ENCODE measurements at places on chromosomes 12 and 14.

DNA sequence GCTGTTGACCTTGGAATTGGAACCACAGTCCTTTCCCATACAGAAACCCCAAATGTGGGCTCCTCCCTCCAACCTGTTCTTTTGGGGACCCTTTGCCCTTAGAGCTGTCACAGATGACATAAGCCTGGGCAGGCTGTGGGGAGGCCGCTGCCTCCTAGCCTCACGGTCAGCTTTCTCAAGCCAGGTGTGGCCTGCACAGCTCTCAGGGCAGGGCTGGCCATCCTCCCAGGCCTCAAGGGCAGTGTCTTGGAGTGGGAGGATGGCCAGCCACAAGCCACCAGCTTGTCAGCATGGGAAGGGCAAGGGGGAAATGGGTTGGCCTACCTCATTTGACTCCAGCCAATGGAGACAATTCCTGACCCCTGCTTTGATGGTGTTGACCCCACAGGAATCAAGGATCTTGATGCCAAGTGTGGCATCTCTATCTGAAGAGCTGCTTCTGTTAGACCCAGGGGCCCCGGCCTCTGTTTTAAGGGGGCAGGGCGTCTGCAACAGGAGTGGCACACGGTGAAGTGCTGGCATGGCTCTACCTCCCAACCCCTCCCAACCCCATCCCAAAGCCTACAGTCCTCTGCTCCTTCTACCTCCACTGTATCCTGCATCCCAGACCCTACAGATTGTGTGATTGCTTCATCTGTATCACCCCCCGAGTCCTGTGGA, 11.5 kb downstream of the CBLN3 start:
- DNase-seq = no peak

DNA sequence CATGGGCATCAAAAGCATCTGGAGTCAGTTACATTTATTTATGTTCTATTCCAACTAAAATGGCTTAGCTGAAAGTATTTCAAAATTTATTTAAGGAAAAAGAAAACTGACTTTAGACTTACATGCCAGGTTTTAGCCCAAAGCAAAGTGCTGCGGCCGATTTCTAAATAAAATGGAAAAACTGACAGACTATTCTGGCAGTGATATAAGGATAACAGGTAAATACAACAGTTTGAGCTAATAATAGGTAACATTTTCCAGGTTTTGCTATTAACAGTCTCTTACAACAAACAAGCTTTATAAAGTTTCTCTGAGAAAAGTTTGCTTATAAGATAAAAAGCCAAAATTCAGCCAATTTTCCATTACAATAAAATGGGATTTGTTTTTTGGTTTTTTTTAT, 937.2 kb upstream of the FLRT2 start:
- DNase-seq = no peak

DNA sequence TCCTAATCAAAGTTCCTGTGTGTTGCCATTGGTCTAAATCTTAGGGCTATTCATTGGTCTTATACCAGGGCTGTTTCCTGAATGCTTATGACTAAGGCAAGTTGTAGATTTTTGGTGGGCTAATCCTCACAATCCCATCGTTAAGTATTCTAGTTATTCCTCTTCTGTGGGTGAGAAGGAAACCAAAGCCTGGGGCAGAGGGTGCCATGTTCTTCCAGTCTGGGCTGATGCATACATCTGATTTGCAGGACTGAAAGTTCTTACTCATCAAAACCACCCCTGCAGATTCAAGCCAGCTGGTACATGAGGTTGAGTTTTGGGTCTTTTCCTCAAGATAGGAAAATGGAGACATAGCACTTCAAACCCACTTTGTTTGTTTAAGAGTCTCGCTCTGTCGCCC, 25.7 kb downstream of the PPP1CC start:
- no peak for DNase-seq

DNA sequence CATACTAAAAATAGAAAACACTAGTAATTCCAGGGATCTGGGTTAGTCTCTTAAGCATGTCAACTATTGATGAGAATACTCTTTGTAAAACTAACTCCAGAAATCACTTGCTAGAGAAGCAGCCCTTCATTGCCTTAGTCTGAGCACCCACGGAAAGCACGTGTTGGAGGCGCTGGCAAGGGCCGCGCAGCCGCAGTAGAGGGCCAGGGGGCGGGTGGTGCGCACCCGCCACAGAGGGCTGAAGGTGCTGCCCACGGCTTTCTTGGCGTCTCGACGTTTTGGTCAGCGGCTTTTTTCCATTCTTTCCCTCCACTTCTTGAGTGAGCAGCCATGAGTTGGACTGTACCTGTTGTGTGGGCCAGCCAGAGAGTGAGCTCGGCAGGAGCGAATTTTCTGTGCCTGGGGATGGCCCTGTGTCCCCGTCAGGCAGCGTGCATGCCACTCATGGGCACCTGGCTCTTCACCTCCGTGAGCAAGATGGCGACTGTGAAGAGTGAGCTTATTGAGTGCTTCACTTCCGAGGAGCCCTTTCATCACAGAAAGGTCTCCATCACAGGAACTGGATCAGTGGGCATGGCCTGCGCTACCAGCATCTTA, 68.4 kb upstream of the PPM1H start:
- DNase-seq = no peak

- DNase-seq = no peak
Measured at GRCh38 chr12:5010151-5010550, 33.5 kb upstream of the KCNA5 start.

GRCh38 chr14:35867280-35867629, 41.1 kb downstream of the BRMS1L start:
- DNase-seq = no peak

DNA sequence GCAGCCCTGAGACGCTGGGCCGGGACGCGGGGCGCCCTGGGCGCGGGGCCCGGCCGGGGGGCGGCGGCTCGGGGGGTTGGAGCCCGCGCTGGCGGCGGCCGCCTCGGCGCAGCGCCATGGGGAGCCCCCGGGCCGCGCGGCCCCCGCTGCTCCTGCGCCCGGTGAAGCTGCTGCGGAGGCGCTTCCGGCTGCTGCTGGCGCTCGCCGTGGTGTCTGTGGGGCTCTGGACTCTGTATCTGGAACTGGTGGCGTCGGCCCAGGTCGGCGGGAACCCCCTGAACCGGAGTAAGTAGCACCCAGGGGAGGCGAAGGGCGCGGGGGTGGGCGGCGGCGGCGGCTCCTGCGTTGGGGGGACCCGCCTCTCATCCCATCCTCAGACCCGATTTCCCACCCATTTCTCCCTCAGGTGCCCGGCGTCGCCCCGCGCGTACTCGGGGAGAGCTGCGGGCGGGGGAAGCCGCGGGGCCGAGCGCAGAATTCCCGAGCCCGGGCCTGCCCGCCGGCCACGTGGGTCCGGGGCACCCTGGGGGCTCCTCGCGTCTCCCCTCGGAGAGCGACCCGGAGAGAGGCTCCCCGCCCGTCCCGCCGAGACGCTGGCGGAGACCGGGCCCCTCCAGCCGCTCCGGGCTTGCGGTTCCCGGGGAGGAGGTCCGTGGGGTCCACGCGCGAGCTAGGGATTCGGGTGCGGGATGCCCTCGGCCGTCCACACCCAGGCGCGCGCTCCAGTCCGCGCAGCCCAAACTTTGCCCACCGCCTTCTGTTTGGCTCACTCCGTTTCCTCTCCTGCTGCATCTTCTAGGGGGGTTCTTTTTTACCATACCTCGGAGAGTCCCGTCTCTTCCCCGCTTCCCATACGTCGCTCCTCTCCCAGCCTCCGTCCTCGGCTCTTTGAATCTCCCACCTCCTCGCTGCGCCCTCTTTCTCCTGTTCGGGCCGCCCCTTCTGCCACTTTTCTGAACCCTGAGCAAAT, 807 bp downstream of the B4GALNT3 start:
- DNase-seq = no peak

DNA sequence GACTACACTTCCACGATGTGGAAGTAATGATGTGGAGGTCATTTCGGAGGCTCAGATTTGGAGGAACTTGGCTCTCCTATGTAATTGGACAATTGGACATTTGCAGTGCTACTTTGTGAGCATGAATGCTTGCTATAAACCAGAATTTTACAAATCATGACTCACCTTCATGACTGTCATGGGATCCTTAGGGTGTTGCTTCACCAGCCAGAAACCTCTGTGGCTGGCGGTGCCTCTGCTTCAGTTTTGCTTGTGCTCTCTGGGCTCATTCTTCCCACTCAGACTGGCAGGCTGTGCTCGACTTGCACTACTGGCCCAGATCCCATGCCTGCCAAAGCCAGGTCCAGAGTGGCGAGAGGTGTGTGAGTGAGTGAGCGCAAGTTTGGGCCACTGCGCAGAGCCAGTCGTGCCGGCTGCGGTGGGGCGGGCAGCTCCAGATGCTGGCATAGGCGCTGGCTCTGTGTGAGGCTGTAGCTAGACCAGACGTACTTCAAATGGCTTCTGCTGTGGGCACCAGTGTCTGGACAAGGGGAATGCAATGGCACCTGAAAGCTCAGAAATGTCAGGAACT, 387.8 kb downstream of the AEBP2 start:
- no peak for DNase-seq

DNA sequence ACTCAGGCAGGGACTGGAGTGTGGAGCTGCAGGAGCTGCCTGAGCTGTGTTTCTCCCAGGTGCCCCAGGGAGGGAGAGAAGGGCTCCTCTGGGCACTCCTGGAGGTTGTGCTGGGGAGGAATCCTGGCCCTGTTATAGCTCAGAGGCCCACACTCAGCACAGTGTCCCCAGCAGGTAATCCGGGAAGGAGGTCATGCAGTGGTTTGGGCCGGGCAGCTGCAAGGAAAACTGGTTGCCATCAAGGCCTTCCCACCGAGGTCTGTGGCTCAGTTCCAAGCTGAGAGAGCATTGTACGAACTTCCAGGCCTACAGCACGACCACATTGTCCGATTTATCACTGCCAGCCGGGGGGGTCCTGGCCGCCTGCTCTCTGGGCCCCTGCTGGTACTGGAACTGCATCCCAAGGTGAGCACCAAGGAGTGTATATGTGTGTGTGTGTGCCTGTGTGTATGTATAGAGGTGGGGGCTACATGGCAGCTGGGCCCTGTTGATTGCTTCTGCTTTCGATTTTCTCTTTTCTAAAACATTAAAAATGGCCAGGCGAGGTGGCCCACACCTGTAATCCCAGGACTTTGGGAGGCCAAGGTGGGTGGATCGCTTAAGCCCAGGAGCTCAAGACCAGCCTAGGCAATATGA, 2.0 kb downstream of the AMHR2 start:
- DNase-seq = no peak

DNA sequence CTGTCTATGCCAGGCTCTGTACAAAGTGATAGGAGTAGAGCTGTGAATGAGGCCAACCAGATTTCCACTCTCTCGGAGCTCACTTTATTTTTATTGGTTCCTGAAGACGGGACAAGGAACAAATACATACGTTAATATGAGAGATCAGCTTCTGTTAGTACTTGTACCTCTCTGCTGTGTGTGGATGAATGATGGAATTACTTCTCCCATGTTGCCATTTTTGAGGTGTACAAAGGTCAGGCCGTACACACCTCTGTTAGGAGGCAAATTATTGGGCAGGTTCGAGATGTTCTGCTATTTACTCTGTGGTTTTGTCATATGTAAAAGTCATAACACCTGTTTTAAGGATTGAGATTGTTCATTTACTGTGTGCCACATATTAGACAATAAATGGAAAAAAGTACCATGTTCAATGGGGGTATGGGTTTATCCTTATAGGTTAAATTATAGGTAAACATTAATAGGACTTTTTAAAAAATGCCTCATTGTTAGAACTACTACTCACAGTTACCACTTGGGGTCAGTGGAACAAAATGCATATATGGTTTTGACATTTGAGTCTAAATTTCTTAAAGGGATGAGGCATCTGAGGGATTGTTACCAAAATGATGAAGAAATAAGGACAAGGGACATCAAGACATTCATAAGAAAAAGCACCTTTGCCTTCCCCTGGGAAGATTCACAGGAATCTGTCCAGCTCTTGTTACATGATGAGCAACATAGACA, 26.9 kb downstream of the WBP11 start:
- peak; percentile 23 for DNase-seq

GRCh38 chr12:24534622-24535021, 414.3 kb downstream of the BCAT1 start:
- no peak for DNase-seq

DNA sequence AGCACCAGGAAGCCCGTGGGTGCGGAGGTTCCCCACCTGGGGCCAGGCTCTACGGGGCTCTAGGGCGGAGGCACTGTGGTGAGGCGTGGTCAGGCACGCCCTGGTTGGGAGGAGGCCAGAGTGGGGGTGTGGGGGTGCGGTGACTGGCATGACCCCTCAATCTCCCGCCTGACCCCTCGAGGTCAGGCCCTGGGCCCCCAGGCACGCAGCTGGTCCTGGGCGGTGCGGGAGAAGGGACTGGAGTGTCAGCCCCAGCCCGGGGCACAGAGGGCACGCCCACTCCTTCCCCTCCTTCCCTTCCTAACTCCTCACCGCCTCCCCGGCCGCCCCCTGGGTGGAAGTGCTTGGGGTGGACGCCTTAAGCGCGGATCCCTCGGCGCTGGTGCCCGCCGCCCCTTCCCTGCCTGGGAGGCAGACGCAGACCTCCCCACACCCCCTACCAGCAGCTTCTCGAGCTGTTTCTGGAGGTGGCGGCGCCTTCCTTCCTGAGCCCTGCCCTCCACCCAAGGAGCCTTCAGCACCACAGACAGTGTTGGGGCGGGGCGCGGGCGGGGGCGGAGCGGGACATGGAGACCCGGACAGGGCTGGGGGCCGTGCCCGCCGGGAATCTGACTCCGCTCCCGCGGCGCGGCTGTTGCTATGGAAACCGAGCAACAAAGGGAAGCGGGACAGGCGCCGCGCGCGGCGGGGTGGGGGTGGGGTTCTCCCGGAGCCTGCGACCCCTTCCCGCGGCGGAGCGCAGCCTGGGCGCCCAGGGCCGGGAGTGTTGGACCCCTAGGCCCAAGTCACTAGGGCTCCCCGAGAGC, 741 bp upstream of the CRIP2 start:
- peak; percentile 92 for DNase-seq

- DNase-seq = no peak
Measured at GRCh38 chr12:47321436-47321835, 241.7 kb upstream of the AMIGO2 start.

- DNase-seq = no peak
Measured at GRCh38 chr12:124754949-124755800, 108.5 kb downstream of the SCARB1 start.

GRCh38 chr12:25625146-25625545, 72.1 kb upstream of the LMNTD1 start:
- DNase-seq = no peak

GRCh38 chr12:607541-608001, 55.7 kb downstream of the NINJ2 start:
- DNase-seq = no peak

GRCh38 chr14:77031759-77032490, 3.4 kb upstream of the IRF2BPL start:
- no peak for DNase-seq

GRCh38 chr12:46604684-46605083, 221.1 kb downstream of the SLC38A4 start:
- no peak for DNase-seq

GRCh38 chr12:29159661-29160060, 10.6 kb downstream of the FAR2 start:
- DNase-seq = no peak

GRCh38 chr12:32895688-32896431, 717 bp downstream of the PKP2 start:
- no peak for DNase-seq

- no peak for DNase-seq
Measured at GRCh38 chr14:61042220-61042619, 61.2 kb downstream of the SLC38A6 start.

All from CD4-positive, alpha-beta T cell treated with Interleukin-2 at 100 ng/mL for 4 hours (primary cell).